ENCODE measurements at places on chromosomes 4 and X. TPM values are rescaled to one million over a fixed set of nuclear protein-coding genes. Genes with fewer than 3 reads are reported as not detected.

Gene CCDC120
- polyA plus RNA-seq = 4.6 TPM

Gene RHOXF1
- 0.35 TPM for polyA plus RNA-seq

Gene P2RY10
- polyA plus RNA-seq = 0.54 TPM

Gene TECRL
- polyA plus RNA-seq = 65.5 TPM

Gene LNX1
- 4.0 TPM for polyA plus RNA-seq

Gene HSFX3
- polyA plus RNA-seq = 0.77 TPM

Gene PRRG1
- 15.3 TPM for polyA plus RNA-seq

Gene MCUB
- polyA plus RNA-seq = 12.6 TPM

Gene PCDH19
- 7.4 TPM for polyA plus RNA-seq

Gene MANBA
- polyA plus RNA-seq = 11.2 TPM

Gene GK
- 2.7 TPM for polyA plus RNA-seq

Gene WDR17
- polyA plus RNA-seq = 0.72 TPM

Gene VCX3A
- polyA plus RNA-seq = not detected

Gene DCAF8L2
- polyA plus RNA-seq = not detected

DNA sequence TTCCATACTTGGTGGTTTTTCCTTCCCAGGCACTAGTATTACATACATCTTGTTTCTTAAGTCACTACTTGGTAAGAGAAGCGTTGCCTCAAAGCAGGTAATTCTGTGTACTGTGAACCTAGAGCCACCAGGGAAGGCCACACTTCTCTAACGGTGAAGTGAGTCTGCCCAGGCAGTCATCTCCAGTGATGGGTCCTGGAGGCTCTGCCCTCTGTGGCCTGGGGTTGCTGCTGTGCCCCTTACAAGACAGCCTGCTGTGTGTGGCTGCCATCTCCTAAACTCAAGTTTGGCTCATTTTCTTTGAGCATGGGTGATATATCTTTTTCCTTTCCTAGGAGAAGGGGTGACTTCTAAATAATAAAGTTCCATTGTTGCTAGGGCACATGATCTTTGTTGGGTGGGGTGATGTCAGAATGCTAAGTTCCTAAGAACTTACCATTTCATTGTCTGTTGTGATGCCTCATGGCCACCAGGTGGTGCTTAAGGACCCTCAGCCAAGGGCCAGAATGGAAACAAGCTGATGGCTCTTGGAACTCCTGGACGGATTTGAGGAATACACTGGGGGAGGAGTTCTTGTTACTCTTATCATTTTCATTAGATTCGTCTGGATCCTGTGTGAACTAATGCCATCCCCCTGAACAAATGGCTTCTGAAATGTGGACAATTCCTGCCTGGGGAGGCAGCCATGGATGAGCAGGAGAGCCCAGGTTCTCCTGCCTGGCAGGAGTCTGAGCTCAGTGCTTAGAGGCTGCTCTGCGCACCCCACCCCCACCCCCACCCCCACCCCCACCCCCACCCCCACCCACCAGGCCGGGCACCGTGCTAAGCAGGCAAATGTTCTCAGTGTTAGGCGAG, 41.1 kb upstream of the WDR1 start:
- DNase-seq = peak; percentile 57

GRCh38 chr4:10345381-10345784, 111.8 kb downstream of the ZNF518B start:
- no peak for DNase-seq

- DNase-seq = no peak
Observed at GRCh38 chr4:14028862-14029261, 401.3 kb upstream of the BOD1L1 start.

GRCh38 chr4:66974665-66975064, 570.6 kb downstream of the CENPC start:
- no peak for DNase-seq

DNA sequence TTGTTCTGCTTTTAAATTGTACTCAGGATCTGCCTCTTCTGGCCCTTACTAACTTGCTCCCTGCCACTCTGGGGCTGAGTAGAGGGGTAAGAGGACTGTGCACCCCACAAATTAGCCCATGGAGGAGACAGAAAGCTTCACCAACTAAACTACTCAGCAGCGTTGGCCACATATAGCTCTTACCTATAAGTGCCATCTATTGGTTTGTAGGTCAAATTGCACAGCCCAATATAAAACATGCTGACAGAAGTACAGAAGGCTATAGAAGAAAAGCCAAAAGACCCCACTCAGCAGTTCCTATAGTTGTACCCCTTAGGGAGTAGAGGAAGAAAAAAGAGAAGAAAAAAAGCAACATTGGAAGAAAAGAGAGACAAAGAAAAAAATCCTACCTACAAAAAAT, 341.2 kb upstream of the FMR1 start:
- no peak for DNase-seq

DNA sequence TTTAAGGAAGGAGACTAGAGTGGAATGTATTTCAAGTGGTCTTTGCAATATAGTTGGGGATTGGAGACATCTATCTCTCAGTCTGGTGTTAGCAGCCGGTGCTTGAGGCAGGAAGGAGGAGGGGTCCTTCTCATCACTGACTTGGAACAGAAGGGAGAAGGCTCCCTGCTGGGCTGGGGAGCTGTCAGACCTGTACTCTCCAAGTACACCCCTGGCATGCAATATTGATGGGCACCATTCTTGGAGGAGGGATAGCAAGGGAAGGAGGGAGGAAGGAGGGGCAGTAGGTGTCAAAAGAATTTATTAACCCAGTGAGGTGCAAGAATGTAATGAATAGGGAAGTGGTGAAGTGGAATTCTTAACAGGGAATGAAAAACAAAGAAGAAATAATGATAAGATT, 338.8 kb downstream of the UNC5C start:
- no peak for DNase-seq

DNA sequence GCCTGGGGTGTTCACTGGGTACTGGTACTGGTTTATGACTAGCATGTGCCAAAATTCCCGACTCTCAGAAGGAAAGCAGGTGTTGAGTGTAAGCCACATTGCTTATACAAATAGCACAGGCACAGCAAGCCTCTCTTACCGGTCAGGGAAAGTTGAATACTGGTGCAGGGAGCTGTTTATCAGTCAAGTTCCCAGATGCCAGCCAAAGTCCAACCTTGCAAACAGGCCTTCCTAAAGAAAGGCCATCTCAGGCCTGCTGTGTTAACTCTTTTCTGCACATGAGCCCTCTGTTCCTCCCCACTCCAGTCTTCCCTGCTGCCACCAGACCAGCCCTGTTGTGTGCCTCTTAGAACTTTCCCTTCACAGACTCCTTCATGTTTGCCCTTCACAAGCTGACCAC, 34.2 kb downstream of the PKD2 start:
- no peak for DNase-seq

- DNase-seq = no peak
Observed at GRCh38 chr4:163878336-163879121, 384.0 kb downstream of the TMA16 start.

DNA sequence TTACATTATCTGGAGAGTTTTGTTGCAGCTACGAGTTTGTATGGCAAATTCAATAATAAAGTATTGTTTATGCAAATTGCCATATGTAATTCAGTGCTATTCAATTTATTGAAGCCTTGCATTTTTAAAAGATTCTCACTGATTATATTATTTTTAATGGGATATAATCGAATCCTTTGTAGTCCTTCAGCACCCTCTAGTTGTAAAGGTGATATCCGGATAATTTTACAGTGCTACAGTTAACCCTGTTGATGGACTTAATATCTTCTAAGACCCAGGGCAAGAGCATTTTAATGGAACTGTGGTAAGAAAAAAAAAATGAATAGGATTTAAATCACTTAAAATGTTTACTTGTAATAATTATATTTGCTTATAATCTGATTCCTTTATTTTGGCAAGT, 48.5 kb upstream of the GRIA2 start:
- DNase-seq = no peak

- DNase-seq = peak; percentile 11
Observed at GRCh38 chrX:95884186-95884585, 800.5 kb upstream of the DIAPH2 start.

- no peak for DNase-seq
Observed at GRCh38 chrX:139882299-139882698, 50.6 kb downstream of the ATP11C start.

DNA sequence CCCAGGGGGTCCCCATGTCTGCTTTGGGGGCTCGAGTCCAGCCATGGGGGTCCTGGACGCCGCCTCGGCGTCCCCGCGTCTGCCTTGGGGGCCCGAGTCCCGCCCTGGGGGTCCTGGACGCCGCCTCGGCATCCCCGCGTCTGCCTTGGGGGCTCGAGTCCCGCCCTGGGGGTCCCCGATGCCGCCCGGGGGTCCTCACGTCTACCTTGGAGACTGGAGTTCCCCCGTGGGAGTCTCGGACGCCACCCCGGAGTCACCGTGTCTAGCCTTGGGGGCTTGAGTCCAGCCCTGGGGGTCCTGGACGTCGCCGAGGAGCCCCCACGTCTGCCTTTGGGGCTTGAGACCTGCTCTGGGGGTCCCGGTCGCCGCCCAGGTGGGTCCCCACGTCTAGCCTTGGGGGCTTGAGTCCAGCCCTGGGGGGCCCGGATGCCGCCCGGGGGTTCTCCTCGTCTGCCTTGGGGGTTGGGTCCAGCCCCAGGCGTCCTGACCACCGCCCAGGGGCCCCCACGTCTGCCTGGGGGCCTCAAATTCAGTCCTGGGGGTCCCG, 1.1 kb upstream of the GTPBP6 start:
- DNase-seq = no peak

GRCh38 chr4:70676554-70677090, 10.3 kb upstream of the JCHAIN start:
- no peak for DNase-seq

DNA sequence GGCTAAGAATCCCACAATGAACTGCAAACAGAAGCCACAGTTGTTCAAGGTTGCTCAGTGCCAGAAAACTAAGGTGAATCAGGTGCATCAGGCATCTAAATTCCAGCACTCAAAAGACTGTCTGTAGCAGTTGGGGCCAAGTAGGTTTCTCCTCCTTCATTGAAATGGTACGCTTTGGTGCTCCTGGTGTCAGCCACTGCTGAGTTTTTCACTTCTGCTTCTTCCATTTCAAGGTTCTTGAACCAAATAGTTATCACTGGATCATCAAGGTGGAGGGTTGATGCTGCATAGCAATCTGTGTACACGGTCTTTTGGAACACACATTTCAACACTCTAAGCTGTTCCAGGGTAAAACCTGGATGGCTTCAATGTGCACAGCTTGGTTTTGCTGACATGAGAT, 74.4 kb downstream of the TMA16 start:
- DNase-seq = no peak

DNA sequence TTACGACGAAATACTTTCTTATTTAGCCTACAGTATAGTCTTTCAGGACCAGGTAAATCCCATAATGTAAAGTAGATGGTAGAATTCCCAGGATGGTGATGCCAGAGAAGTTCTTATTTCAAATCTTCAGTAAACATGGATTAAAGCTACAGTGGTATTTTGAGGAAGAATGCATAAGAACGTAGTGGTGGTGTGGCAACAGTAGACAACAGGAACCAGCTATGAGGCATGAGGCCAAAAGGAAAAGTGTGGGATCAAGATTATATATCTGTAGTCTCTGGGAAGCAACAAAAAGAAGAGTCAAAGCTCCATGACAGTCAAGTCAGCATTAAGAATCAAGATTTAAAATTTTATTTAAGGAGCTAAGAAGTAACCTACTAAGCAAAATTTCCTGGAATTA, 60.2 kb downstream of the METTL14 start:
- no peak for DNase-seq

DNA sequence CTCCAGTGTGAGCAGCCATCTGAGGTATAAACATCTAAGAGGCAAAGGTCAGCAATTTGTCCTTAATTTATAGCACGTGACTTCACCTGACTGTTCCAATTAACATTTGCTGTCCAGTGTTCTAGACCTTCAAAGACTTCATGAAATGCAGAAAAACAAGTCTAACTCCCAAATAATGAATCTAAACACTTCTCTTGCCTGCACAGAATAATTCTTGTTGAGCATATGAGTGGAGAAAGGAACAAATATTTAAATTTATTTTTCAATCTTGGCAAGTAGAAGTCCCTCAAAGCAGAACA, 12.0 kb downstream of the RFC1 start:
- DNase-seq = no peak

DNA sequence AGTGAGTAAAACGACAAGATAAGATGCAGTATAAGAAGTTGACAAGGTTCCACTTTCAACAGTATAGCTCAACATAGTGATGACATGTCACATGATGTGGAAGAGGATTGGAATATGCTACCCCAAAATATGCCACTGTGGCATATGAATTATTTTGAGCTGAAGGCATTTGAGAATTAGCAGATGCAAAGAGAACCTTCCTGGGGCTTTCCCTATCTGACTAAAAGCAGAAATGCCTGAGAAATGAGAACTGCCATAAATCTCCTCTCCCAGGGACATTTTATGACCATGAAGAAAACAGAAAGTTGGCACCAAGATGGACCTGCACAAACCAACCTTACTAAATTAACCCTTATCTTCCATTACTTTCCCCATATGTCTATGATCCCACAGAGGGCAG, 24.8 kb downstream of the CDKN2AIP start:
- DNase-seq = no peak

DNA sequence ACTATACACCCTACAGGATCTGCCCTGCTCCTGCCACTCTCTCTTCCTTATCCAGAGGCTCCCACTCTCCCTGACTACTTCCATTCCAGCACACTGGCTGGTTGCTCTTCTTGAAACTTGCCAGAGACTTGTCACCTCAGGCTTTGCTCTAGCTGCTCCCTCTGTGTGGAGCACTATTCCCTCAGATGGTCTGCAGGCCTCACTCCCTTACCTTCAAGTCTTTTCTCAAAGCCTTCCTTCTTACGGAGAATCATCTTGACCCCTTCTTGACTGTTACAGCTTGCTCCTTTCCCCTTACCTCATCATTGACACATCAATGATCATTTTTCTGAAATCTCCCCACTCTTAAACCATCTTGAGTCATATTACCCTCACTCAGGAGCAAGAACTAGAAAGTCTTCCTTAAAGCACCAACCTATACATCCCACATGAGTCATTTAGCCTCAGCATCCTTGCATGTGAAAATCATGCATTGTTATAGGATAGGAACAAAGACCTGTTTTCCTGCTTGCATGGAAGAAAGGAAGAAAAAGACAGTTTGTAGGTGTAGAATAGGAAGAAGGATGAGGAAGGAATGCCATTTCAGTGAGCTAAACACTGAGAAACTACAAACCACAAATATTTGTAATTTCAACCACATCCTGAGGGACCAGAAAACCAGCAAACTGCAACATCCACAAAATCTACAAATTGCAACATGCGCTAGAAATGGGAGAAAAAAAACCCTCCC, 55.7 kb downstream of the ANTXR2 start:
- DNase-seq = no peak

GRCh38 chr4:74625981-74626380, 168.3 kb downstream of the BTC start:
- DNase-seq = no peak

DNA sequence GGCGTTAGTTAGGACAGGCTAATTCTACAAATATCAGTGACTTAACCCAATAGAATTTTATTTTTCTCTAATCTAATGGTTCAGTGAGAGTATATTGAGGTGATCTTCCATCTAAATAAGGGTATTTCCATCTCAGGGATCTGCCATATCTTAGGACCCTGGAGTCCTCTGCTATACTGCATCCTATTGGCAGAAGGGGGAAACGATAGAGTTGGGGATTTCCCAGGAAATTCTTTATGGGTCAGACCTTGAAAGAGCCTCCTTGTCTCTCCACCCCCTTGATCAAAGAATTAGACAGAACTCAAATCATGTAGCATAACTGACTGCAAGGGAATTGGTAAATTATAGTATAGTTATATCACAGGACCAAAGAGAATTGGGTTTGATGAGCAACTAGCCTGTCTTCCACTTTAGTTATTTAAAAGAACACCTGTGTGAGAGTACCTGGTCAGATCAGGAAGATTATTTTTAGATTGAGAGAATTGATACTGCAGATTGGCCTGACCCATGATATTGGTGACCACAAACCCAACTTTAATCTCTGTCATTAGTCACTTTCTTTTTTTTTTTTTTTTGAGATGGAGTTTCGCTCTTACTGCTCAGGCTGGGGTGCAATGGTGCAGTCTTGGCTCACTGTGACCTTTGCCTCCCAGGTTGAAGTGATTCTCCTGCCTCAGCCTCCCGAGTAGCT, 25.6 kb downstream of the SMARCA5 start:
- DNase-seq = no peak

Data from hindlimb muscle (tissue), 1 donor.